ENCODE measurements at places on chromosomes 5 and 9.

GRCh38 chr5:38556088-38556598 is 303 bp downstream of the LIFR start:
- DNase-seq = no peak

GRCh38 chr5:59709346-59709821 is 184.1 kb downstream of the PDE4D start:
- DNase-seq = no peak

- no peak for DNase-seq
Observed at GRCh38 chr9:78393340-78393739, 96.4 kb downstream of the PSAT1 start.

DNA sequence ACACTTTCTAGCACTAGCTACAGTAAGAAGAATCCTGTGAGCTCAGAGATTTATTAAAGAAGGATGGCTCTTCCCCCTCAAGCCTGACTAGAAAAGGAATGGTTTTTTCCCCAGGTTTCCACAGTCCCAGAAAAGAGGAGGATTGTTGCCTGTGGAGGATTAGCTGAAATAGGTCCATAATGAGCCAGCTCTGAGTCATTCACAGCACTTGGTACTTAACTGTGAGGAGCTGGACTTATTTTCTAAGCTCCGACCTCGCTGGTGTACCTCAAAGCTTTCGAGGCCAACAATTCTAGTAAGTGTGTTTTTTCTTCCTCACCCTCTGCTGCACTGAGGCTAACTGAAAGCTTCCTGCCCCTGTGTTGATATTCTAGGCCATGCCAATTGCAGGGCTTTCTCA is 222.5 kb upstream of the IL12B start:
- DNase-seq = no peak

- DNase-seq = no peak
Observed at GRCh38 chr5:329768-330167, 8.3 kb downstream of the AHRR start.

- no peak for DNase-seq
Observed at GRCh38 chr9:2992427-2992826, 148.5 kb upstream of the PUM3 start.

GRCh38 chr5:117065800-117066199 is 491.2 kb upstream of the SEMA6A start:
- no peak for DNase-seq

DNA sequence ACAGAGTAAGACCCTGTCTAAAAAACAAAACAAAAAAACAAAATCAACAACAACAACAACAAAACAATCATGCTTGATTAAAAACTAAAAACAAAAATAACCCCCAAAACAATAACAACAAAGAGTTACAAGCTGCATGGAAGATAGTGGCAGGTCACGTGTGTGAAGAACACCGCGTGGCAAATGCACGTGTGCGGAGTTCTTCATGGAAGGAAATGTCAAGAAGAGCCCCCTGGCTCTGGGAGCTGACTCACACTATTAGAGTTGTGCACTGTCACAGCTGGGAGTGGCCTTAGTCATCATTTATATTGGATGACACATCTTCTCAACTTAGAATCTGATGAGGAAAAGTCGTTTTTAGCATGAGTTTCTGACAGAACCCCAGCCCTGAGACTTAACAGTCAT is 110.5 kb downstream of the JMY start:
- DNase-seq = no peak

DNA sequence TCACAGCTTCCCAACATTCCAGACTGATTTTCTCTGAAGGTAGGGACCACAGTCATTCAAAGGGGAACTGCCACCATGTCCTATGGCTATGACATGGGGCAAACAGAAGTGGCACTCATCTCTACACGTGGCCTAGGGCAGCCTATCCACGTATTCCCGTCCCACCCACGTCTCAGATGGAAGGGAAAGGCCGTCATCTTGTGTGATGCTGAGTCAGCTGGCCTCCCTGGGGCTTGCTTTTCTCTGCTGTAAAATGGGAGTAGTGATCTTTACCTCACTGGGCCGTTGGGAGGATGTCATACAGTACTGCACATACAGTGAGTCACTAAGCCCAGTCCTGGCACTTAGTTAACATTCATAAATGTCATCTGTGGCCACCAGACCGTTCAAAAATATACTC is 72.3 kb downstream of the RAPGEF1 start:
- DNase-seq = no peak

DNA sequence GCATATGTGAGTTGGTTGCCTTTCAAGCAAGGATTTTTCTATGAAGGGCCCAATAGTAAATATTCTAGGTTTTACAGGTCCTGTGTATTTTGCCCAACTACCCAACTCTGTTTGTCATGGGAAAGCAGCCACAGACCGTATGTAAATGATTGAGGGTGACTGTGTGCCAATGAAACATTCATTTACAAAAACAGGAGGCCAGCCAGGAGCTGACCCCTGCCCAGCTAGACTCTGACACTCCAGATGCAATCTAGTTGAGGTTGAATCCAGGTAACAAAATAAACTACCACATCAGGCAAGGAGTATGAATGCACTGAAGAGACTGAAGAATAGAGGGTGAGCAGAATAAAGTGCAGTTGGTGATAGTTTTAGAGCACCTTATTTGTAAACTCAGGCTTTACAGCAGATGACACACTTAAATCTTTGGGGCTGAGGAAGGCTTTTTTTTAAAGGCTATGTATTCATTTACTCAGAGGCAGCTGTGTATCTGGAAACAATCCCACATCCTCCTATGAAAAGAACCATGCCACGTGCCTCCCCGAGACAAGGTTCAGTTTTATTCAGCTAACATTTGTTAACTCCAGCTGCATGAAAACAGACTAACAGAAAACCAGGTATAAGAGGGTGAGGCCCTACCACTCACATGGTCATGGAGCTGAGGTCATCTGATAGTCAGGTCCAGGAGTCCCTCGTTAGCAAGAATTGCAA is 60.7 kb downstream of the SLC1A1 start:
- no peak for DNase-seq

GRCh38 chr5:61229416-61229815 is 67.1 kb upstream of the SMIM15 start:
- no peak for DNase-seq

- DNase-seq = no peak
Observed at GRCh38 chr5:102743900-102744299, 11.2 kb upstream of the PAM start.

DNA sequence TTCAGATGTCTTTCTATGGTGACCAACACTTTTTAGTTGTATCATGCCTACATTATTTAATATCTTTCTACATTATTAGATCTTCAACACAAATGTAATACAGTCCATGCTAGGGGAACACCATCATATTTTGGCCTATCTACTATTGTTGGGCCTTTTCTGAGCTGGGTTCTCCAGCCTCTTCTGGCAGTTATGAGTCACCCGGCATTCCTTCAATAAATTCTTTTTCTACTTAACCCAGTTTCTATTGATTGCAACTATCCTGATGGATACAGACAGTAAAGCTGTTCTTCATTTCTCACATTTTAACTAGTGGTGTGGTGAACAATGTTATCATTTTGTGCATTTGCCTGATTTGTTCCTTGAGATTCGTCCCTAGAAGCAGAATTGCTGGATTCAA is 529.3 kb downstream of the BNC2 start:
- DNase-seq = no peak

GRCh38 chr5:129460672-129460935 is 506 bp downstream of the ADAMTS19 start:
- no peak for DNase-seq

- no peak for DNase-seq
Observed at GRCh38 chr9:133528001-133528875, 3.5 kb upstream of the MYMK start.

GRCh38 chr5:10351919-10352318 is 1.6 kb upstream of the MARCHF6 start:
- DNase-seq = no peak

- DNase-seq = no peak
Observed at GRCh38 chr5:92472981-92473566, 1090.0 kb upstream of the ARRDC3 start.

DNA sequence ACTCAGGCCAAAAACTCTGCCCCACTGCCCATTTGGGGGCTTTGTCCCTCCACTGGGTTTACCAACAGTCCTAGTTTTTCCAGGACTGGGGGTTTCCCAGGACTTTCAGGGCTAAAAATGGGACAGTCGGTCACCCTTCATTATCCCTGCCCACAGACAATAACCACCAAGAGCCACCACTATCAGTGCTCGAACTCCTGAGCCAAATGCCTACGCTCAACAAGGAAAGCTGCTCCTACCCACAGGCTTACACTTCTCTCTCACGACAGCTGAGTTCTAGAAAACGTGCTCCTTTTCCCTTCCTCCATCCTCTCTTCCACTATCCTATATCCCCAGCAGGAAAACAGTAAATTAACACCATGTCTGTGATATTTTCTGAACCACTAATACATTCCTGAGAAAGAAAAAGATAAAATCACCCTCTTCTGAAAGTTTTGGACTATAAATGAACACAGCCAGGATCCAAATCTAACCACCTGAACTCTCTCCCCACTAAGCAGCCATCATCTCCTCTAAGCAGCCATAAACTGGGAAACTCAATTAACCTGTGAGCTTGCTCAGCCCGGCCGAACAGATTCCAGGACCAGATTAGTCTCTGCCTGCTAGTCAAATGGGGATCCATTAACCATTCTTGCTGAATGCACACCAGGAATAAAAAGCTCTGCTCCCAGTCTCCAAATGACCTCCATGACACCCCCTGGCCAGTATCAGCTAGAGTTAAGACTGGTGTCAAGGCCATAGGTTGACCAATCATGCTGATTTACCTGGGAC is 41.8 kb downstream of the KLHL3 start:
- DNase-seq = no peak

DNA sequence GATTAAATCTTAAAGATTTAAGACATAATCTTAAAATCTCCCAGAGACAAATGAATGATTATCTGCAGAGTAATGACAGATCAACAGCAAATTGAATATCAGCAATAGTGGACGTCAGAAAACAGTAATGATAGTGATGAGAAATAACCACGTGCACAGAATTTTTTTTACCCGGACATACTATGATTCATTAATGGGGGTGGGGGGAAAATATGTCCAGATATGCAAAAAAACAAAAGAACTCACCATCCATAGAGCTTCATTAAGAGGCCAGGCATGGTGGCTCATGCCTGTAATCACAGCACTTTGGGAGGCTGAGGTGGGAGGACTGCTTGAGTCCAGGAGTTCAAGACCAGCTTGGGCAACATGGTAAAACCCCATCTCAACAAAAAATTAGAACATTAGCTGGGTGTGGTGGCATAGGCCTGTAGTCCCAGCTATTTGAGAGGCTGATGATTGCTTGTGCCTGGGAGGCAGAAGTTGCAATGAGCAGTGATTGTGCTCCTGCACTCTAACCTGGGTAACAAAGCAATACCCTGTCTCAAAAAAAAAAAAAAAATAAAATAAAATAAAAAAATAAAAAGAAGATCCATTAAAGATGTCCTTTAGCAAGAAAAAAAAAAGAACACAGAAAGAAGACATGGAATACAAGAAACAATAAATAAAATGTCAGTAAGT is 30.9 kb upstream of the SHOC1 start:
- DNase-seq = no peak

DNA sequence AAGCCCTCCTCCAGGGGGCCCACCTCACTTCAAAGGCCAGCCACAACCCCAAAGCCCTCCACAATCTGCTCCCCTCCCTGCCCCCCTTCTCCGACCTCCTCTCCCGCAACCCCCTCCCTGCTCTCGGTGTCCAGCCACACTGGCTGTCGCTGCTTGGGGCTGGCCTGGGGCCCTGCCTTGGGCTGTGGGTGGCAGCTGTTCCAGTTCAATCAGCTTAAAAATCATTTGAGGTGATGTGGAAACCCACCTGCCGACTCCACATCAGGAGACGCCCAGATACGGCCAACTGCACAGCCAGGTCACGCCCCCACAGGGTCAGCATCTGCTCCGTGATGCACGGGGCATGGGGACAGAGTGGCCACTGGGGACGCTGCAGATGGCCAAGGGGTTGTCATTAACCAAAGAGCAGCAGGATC is 107.0 kb upstream of the MVB12B start:
- DNase-seq = no peak

- DNase-seq = no peak
Observed at GRCh38 chr9:135533674-135534073, 12.3 kb upstream of the OBP2A start.

GRCh38 chr5:178667101-178667500 is 40.3 kb upstream of the CLK4 start:
- no peak for DNase-seq

DNA sequence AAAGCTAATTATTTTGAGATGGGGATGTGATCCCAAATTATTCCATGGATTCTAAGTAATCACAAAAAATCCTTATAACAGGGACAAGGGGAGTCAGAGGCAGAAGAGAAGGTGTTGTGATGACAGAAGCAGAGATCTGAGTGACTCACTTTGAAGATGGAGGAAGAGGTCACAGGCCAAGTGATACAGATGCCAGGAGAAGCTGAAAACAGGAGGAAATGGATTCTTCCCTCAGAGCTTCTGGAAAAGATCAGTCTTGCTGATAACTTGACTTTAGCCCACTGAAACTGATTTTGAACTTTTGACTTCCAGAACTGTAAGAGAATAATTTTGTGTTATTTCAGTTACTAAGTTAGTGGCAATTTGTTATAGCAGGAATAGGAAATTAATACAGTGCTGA is 105.3 kb downstream of the GCNT1 start:
- DNase-seq = no peak

- DNase-seq = no peak
Observed at GRCh38 chr5:7393921-7394799, 1.8 kb upstream of the ADCY2 start.

- no peak for DNase-seq
Observed at GRCh38 chr9:34291423-34291822, 37.6 kb downstream of the KIF24 start.

DNA sequence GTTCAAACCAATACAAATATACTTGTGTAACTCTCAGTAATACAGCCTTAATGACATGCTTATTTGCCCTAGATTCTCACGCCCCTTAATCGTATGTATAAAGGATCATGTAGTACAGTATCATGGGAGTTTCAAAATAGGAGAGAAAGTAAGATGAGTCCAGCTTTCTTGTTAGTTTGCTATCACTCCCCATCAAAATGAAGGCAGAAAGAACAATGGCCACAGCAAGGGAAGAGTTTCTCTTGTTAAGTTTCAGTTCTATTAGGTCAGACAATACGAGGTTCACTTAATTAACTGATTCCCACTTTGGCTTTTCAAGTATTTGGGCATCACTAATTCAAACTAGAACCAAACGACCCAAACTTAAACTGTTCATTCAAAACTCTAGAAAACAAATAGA is 55.4 kb downstream of the CDC14B start:
- no peak for DNase-seq

- no peak for DNase-seq
Observed at GRCh38 chr9:123562844-123563346, 206.9 kb downstream of the CRB2 start.
